Activated CD4-positive, alpha-beta T cell treated with anti-CD3 and anti-CD28 coated beads, Interleukin-2, amount 50 U/mL, for 16 hours (primary cell): ENCODE measurements at places on chromosomes 7 and 10.

DNA sequence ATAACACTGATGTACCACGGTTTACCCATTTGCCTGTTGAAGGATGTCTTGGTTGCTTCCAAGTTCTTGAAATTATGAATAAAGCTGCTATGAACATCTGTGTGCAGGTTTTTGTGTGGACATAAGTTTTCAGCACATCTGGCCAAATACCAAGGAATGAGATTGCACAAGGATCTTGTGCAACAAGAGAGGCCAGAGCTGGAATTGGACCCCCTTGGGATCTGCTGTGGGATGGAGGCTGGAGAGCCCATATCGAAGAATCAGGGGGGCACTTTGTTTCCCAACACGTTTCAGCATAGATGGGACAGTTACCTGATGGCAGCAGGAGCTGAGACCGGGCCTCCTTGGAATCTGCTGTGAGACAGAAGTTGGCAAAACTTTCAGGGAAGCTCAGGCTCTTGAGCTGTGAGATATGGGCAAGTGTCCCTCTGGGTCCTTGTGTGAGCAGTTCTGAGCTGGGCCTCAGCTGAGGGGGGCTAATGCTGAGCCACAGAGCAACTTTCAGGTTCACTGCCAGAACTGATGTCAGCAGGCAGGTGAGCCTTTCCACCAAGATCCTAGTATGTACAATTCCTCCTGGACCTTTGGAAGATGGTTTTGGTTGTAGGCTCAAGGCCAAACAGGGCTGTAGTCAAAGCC lies 115.2 kb upstream of the RAB18 start:
- no peak for DNase-seq

DNA sequence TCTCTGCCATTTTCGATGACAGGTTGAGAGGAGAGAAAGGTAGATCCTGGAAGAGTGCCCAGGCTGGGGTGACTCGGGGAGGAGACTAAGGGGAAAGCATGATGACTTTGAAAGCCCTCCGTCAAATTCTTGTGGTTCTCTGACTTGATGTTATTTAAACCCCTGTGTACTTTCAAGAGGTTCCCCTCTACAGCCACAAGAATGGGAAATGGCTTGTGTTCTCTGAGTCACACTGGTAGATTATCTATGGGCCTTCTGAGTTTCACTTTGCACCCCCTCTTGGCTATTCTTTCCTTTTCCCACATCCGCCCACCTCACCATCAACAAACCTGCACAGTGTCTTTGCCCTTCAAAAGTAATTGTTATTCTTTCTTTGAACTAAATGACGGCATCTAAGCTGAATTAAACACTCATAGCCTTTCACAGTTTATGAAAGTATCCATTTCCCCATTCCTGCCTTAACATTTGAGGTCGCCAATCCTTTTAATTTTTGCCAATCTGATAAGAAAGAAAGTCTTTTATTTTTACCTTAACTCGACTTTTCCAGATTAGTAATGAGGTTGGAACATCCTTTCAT lies 24.1 kb downstream of the PRF1 start:
- DNase-seq = peak; percentile 90

GRCh38 chr7:143012409-143012808 lies 14.5 kb downstream of the OR9A2 start:
- no peak for DNase-seq

DNA sequence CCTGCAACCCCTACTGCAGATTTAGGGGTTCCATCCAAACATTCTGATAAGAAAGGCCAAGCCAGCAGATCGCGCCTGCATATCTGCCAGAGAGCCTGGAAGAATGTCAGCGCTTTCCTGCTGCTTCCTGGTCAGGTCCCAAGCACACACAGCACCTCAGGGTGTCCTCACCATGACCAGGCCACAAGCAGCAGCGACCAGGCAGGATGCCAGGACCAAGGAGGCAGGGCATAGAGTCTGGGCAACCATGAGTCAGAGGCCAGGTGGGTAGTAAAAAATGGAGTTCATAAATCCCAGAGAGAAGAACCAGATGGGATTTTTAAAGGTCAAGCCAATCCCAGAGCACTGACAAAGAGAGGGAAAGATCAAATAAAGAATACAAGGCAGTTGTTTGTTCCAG lies 5.5 kb upstream of the FAM131B start:
- no peak for DNase-seq

GRCh38 chr7:112282476-112283188 lies 76.1 kb downstream of the ZNF277 start:
- DNase-seq = no peak

DNA sequence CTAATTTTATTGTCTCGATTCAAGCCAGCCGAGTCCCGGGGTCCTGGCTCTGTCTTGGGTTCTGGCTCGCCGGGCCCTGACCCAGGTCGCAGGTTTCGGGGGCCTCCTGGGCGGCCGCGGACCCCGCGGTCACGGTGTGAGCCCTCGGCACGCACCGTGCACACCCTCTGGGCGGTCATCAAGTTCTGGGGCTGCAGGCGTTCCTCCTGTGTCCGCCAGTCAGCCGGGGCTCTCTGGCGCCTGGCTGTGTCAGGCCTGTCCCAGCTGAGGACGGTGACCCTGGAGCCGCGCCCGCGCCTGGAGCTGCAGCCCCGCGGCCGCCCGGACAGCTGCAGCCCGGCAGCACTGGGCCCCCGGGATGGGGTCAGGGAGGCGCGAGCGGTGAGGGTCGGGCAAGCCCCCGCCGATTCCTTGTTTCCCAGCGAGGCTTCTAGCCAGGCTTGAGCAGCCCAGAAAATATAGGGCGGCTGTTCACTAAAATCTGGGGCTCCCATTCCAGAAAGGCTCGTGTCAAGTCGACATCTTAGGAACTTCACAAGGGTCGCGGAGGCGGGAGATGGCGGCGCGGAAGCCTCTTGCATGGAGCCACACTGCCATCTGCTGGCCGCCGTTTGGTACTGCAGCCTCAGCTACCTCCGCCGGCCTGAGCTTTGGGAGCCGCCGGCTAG lies 4.2 kb upstream of the HOXA7 start:
- peak; percentile 80 for DNase-seq

DNA sequence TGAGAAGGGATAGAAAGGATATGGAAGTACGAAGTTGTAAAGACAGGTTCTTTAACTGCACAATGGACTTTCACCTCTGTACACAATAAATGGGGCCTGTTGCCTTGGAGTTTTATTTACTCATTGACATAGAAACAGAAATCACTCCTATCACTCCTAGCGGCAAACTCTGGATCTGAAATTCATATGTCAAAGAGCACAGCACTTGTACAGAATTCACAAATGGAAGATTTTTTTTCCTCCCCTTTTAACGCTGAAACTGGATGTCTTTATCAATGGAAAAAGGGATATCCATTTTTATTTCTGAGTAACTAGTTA lies 18.2 kb downstream of the NT5C3A start:
- no peak for DNase-seq

- DNase-seq = no peak
Measured at GRCh38 chr10:87660484-87661133, 931 bp downstream of the PAPSS2 start.

DNA sequence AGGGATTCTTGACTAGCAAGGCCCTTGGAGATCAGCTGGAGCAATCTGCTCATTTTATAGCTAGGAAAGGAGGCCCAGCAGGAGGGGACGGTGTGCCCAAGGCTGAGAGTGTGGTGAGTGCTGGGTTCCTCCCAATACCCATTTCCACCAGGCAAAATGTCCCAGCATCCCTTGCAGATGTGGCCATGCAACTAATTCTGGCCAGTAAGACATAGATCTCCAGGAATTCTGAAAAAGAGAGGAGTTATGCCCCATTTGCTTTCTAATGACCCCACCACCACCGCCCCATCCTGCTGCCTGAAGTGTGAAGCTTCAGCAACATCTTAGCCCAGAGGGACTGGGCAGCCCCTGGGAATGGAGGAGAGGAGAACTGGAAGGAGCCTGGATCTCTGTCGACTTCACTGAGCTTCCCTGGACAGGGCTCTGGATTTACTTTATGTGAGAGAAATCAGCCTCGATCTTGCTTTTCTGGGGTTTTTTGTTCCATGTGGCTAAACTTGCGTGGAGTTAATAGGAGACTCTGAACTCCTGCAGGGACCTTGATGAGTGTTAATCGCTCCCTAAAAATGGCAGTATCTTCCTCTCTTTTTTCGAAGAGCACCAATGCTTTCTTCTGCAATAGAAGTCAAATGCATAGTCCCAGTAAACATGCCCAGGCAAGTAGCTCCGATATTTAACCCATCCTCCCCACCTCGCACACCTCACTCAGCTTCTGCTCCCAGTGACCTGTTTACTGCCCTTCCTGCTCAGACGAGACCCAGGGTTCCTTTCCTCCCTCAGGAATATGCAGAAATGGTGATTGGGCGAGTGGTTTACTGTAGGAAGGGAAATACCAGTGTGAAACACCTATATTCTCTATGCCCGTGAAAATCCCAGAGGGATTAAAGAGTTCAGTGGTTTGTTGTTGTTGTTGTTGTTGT lies 127.5 kb upstream of the GPR26 start:
- no peak for DNase-seq

DNA sequence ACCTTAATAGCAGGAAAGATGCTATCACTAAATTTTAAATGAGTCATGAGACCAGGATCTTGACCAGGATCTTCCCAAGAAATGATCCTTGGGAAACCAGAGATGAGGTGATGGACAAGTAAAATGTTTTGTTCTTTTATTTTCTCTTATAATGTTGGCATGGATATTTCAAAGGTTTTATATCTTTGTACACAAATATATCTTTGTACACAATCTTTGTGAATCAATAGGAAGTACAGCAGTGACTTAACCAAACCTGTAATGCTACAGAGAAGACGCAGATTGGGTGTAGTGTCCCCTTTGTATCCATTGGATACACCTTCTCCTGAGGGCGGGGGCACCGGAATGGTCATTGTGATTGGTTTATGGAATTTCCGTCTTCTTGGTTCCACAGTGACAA lies 180.1 kb upstream of the CCDC6 start:
- no peak for DNase-seq

DNA sequence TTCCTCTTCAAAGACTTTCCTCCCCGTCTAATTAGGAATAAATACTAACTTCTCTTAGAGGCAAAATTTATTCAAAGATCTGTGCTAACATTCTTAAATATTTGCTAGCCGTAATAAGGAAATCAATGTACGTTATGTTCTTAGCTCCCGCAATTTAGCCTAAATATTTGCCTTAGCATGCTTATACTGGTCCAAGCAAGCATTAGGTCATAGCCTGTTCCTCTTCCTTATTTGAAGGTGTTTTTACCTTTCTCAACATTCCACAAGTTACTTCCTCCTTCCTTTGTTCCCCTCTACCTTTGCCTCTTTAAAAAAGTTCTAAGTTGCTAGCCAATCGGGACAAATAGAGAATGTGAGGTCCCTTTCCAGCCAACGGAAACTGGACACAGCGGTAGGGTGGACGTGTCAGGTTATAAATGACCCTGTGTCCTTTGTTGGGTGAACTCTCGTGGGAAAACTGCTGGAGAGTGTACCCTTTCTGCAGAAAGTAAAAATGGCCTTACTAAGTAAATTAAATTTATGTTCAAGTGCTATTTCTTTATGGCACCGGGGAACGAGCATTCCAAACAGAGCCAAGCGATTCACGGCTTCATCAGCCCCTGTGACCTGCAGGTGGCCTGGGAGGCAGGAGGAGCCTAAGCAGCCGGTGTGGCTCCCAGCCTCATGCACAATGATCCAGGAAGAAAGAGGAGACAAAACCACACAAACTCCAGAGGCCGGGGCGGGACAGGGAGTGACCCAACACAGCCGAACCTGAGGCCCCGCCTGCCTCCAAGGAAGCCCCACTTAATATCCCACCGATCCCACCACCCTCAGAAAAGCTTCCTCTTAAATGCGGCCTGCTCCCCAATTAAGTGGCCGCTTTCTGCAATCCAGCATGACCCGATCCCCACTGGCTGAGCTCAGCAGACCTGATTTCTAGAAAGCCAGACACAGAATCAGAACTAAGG lies 67.0 kb downstream of the ZRANB1 start:
- DNase-seq = no peak
